ENCODE measurements at places on chromosomes 12 and 14.
A peak's percentile ranks its signal among the peaks of the same experiment; 100 is the strongest.

DNA sequence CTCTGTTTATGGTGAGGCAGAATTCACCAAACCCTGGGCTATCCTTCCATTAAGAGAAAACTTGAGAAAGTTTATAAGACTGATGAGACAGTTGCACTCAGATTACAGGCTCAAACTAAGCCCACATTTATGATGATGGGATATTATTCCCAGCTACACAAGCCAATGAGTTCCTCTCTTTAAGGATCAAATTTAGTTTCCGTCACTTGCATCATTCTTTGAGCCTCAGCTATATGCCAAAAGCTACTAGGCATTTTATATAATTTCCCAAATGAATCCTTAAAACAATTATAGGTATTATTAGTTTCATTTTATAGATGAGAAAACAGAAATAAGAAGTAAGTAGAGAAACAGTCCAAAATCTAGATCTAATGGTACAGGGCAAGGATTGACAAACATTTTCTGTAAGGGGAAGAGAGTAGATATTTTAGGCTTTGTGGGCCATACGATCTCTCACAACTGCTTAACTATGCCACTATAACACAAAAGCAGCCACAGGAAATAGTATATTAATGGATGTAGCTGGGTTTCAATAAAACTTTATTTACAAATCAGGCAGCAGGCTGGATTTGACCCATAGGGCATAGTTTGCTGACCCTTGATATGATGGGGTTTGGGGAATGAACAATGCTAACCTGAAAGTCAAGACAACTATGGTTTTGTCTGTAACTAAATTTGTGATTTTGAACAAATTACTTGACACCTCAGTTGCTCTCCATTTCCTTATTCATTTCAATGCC, 91.8 kb upstream of the PLXNC1 start:
- DNase-seq: no peak

DNA sequence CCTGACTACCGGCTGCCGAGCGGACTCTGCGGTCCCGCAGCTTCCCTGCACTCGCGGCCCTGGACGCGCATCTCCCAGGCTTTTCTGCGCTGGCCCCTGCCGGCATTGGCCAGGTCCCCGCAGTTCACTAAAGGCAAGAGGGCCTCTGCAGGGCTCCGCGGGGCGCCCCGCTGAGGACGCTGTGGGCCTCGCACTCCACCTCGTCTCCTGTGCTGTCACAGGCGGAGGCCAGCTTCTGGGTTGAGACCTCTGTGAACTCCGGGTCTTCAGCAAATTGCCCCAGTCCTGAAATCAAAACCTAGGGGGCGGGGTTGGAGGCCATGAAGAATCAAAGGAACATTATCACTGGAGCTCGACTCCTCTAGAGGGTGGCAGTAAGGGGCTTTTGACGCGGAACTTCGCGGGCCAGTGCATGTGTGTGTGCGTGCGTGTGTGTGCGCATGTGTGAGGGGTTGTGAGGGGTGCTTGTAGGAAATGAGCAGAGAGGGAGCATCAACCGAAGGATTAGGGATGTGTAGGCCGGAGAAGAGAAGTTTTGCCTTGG, 68.5 kb upstream of the CAPRIN2 start:
- DNase-seq: no peak

DNA sequence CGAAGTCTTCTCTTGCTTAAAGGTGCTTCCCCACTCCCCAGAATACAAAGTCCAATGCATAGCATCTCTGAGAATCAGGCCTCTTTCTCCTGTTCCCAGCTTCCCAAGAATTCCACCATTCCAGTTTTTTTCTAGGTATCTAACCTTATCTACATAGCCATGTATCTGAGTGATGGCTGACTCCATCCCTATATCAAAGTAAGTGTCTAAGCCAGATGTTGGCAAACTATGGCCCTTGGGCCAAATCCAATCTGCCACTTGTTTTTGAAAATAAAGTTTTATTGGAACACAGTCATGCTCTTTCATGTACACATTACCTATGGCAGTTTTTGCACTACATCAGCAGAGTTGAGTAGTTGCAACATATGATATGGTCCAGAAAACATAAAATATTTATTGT, 129.6 kb downstream of the LLPH start:
- DNase-seq: no peak

GRCh38 chr14:56002876-56003625, 115.2 kb upstream of the PELI2 start:
- no peak for DNase-seq

DNA sequence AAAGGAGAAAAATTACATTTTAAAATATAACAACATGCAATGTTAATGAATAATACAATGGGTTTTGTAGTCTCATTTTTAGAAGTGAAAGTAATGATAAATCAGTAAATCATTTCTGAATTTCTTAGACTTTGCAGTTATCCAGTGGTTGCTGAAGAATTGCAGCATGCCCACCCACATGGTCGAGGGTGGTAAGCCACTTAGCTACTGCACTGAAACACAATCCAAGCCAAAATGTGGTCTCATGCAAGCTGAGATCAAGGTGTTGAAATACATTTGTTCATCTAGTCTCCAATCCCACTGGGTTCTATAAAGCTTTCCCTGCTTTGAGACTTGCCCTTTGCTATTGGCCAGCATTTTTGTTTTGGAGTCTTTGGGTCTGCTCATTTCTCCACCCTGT, 247.9 kb downstream of the NELL2 start:
- no peak for DNase-seq

- no peak for DNase-seq
Observed at GRCh38 chr12:991350-992333, 619 bp downstream of the ERC1 start.

GRCh38 chr12:25864306-25865276, 93.9 kb upstream of the RASSF8 start:
- no peak for DNase-seq

- no peak for DNase-seq
Observed at GRCh38 chr12:75556311-75556899, 45.0 kb upstream of the KRR1 start.

- no peak for DNase-seq
Observed at GRCh38 chr12:95573951-95574576, 22.8 kb upstream of the USP44 start.

GRCh38 chr14:63174760-63175191, 29.5 kb upstream of the RHOJ start:
- peak; percentile 80 for DNase-seq

Measured in pulmonary artery endothelial cell (primary cell).